ENCODE measurements at places on chromosomes 5 and 9.

DNA sequence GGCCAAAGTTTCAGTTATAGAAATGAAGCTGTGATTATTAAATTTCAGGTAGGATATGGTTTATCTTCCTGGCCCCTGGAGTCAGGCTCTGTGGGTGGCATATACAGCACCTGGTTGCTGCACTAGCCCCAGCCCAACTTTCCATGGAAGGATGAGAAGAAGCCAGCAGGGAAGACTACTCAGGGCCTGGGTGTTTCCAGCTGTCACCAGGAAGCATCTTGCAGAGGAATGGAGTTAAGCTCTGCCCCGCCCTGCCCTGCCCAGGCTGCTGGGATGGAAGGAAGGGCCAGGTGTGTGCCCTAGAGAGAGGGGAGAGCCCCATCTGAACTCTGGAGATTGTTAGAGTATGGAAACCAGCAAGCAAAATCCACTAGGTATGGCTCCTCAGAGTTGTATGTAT lies 42.8 kb upstream of the FAT2 start:
- DNase-seq = no peak

GRCh38 chr5:169178754-169179153 lies 122.2 kb downstream of the SLIT3 start:
- DNase-seq = no peak

- no peak for DNase-seq
Measured at GRCh38 chr5:154371687-154372086, 74.1 kb upstream of the SAP30L start.

DNA sequence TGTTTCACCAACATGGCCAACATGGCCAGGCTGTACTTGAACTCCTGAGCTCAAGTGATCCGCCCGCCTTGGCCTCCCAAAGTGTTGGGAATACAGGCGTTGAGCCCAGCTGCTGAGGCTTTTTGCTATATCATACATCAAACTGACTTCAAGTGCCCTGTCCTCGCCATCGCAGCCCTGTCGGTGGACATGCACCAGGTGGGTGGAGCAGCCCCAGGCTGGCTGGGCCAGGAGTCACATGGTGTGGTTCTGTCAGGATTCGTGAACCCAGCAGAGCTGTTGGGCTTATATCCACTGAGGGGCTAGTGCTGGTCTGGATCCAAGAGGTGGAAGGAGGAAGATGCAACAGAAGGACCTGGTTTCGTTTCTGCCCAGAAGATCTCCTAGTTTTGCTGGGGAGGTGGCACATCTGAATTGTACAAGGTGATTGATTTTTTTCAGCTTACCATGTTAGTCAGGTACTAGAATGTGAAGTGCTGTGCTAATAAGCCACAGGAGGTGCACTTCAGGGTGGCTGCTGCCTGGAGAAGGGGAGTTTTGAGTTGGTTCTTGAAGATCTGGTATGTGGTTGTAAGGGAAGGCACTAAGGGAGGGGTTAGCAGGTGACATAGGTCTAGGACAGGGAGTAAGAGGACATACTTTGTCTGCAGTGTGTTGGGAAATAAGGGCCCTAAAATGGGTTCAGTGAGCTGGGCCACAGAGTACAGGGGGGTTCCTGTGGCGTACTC lies 16.1 kb downstream of the PCBD2 start:
- no peak for DNase-seq

GRCh38 chr5:54148067-54148845 lies 162.1 kb downstream of the ARL15 start:
- DNase-seq = no peak
